ENCODE measurements at places on chromosomes 5 and 9.

- no peak for DNase-seq
Measured at GRCh38 chr5:4348919-4349318, 753.3 kb downstream of the IRX1 start.

- no peak for DNase-seq
Measured at GRCh38 chr9:132842124-132843044, 35.7 kb downstream of the AK8 start.

DNA sequence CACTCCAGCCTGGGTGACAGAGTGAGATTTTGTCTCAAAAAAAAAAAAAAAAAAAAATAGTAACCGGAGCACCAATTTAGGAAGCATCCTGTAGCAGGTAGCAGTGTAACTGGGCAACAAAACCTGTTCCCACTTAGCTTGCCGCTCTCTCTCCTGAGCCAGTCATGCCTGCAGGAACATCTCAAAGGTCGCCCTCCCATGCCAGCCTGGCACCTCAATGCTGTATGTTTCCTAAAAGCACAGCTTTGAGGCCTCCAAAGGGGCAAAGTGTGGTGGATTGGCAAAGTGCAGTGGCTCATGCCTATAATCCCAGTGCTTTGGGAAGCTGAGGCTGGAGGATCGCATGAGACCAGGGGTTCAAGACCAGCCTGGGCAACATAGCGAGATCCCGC is 22.3 kb upstream of the FUBP3 start:
- DNase-seq = no peak

- DNase-seq = no peak
Measured at GRCh38 chr5:57298985-57299491, 125.2 kb downstream of the GPBP1 start.

DNA sequence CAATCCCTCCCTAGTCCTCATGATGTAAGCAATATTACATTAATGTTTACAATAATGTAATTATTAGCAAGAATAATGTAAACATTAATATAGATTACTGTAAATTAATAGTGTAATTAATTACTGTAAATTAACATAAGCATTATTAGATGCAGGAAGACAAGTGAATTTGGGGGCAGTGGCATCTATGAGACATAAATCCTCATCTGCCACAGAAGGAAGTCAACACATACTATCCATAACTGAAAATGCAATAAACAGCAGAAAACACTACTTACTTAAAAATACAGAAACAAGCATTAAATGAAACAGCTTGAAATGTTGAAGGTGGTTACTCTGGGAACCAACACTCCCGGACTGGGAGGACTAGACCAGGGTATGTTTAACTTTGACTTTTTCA is 685 bp upstream of the NIPSNAP3A start:
- no peak for DNase-seq

- peak; percentile 21 for DNase-seq
Measured at GRCh38 chr5:176697934-176698538, 50.8 kb downstream of the TSPAN17 start.

DNA sequence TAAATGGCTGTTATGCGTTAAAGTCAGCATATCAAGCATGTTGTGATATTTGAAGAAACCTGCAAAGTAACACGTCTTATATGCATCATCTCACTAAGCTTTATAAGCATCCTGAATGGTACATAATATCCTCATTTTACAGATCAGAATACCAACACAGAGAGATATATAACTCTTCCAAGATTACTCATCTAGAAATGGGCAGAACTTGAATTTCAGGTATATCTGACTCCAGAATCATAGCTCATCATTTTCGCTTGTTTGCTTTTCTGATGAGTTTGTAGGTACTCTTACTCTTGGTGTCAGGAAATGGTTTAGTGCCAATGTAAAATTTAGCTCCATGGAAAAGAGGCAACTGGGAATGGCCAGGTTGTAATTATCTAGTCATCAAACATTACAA is 232.3 kb upstream of the ANKH start:
- no peak for DNase-seq

DNA sequence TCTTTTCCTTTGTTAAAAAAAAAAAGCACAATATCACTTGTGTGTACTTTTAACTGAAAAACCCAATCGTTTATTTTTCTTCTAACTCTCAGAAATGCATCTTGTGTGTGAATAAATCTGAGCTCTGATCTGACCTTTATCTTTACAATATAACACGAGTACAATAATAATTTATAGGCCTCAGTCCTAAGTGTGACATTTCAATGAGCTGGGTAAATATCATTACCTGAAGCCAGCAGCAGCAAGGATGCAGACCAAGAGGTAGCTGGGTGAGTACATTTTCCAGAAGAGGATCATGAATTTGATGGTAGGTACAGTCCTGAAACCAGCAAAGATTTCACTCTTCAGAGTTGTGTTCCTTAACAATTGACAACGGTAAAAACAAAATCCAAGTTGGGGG is 264.0 kb upstream of the KIF2A start:
- DNase-seq = no peak

DNA sequence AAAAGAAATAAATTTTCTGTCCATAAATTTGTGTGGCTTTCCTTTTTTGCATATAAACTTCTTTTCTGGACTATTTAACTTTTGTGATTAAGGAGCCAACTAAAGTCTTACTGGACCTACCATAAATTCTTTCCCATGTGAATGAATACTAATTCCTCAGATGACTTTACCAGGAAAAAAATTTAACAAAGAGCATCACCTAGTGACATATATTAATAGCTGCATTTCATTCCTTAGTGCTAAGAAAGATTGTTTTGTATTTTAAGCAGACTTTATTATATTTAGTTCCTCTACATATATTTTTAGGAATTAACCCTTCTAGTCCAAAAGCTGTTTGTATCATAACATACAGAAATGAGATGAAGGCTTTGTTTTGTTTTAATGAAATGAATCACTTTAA is 64.4 kb downstream of the C9orf85 start:
- no peak for DNase-seq

- no peak for DNase-seq
Measured at GRCh38 chr5:179817890-179818745, 2.6 kb upstream of the SQSTM1 start.

- peak; percentile 50 for DNase-seq
Measured at GRCh38 chr9:100595391-100596199, 17.7 kb downstream of the CAVIN4 start.

DNA sequence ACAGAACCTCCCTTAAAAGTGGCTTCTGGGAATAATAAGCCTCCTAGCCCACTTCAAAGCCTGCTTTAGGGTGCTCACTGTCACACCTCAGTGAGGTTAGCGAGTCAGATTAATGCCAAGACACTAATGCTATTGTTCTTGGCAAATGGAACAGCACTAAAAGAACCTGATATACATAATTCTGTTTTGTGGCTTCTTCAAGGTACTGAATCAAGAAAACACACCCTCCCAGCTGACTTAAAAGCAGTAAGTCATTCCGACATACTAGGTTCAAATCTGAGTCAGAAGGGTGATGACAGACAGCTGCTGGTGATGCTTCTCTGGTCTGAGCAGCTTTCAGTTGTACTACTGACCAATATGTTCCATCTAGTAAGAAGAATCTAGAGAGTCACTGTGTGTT is 121.6 kb downstream of the OXCT1 start:
- DNase-seq = no peak

DNA sequence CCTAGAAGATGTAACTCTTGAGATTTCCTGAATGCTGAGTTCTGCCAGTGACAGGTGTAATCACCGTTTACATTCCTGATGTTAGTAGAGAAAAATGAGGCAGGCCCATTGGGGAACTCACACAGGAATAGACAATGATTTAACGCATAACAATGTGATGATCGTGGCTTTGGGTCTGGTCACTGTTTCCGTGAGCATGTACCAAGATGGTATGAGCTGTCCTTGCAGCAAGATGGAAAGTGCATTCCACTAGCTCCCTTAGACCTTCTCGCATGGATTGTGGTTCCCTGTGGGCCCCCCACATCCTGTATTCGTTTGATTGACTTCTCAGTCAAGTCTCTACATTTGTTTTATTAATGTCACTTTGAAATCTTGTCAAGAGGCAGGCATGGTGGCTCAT is 124.0 kb upstream of the DAP start:
- no peak for DNase-seq

DNA sequence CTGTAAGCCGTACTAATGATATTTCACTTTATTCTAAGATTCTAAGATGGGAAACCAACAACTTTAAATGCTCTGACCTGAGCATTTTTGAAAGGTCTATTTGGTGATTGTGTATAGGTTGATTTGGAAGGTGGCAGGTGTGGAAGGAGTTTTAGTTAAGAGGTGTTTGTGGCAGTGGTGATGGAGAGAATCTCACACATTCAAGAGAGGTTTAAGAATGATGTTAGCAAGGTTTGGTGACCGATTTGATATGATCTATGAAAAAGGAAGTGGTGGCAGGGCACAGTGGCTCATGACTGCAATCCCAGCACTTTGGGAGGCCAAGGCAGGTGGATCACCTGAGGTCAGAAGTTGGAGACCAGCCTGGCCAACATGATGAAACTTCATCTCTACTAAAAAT is 319.2 kb upstream of the CD180 start:
- DNase-seq = no peak

DNA sequence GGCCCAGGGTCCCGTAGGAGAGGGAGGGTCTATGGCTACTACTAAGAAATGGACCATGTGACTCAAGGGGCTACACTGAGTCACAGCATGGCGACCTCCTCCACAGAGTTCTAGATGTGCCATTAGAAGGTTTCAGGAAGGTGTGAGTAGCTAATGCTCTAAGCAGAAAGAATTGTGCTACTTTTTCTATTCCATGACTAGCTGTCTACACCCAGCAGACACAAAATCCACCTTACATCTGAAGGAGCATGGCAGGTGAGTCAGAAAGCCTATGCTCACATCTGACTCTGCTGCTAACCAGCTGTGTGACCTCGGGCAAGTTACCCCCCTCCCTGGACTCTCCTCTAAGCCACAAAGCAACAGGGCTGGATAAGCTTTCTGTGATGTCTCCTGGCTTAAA is 14.4 kb upstream of the MEIKIN start:
- no peak for DNase-seq

- no peak for DNase-seq
Measured at GRCh38 chr5:111606194-111606593, 93.9 kb upstream of the STARD4 start.

DNA sequence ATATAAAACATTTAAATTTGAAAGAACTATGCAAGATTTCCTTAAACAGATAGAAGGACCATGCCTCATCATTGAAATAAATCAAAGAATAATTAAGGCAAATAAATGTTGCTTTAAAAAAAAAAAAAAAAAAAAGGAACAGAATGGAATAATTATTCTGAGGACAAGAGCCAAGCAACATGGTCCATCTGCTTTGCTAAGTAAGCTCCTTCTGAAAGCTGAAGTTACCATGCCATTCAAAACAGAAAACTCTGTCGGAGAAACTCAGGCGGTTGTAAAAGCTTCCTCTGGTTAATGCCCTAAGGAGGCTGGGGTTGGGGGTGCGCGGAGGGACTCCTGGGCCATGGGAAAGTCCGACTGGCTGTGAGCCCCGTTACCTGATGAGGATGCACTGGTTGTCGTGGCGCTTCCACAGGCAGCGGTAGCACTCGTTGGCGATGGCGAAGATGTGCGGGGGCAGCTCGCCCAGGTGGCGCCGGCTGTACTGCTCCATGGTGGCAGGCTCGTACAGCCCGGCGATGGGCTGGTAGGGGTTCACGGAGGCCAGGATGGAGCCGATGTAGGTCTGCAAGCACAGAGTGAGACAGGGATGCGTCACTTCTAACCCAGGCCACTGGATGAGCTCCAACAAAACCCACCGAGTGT is 141.7 kb downstream of the MYO10 start:
- no peak for DNase-seq

- DNase-seq = no peak
Measured at GRCh38 chr9:128102196-128102595, 25.3 kb downstream of the PTGES2 start.

GRCh38 chr5:170861667-170861916 is 226 bp upstream of the RANBP17 start:
- DNase-seq = no peak

- no peak for DNase-seq
Measured at GRCh38 chr5:178223828-178224335, 8.7 kb downstream of the PHYKPL start.

- no peak for DNase-seq
Measured at GRCh38 chr5:173282916-173283315, 45.3 kb downstream of the STC2 start.

- DNase-seq = no peak
Measured at GRCh38 chr5:73431204-73431851, 17.2 kb downstream of the FOXD1 start.

GRCh38 chr9:125317704-125318103 is 56.1 kb downstream of the GAPVD1 start:
- no peak for DNase-seq

DNA sequence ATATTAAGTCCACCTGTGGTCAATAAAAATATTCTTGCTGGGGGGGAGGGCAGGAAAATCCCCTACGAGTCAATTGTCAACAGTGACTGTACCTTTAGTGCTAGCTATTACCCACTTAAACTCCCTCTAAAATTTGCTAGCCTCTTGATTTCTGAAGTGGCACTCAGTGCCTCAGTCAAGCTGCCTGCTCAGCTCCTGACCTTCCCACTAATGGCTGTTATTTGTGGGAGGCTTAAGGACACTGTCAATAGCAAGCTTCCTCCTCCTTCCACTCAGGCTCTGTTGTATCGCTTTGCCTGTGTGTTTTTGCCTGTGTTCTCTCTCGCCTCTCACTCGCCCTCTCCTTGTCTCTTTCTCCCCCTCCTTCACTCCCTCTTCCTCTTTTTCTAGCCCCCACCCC is 140.8 kb downstream of the BNC2 start:
- peak; percentile 97 for DNase-seq

GRCh38 chr5:179475208-179475751 is 75.1 kb upstream of the RUFY1 start:
- DNase-seq = no peak

GRCh38 chr9:114805670-114806525 is at the start of gene TNFSF15:
TSS of gene TNFSF15 (minus strand) at chr9:114806039. CDS start at chr9:114806012, 27 bp downstream.
- DNase-seq = peak; percentile 32

GRCh38 chr5:112534611-112535255 is 115.7 kb upstream of the EPB41L4A start:
- no peak for DNase-seq

GRCh38 chr9:123250504-123250903 is 17.9 kb downstream of the STRBP start:
- no peak for DNase-seq

DNA sequence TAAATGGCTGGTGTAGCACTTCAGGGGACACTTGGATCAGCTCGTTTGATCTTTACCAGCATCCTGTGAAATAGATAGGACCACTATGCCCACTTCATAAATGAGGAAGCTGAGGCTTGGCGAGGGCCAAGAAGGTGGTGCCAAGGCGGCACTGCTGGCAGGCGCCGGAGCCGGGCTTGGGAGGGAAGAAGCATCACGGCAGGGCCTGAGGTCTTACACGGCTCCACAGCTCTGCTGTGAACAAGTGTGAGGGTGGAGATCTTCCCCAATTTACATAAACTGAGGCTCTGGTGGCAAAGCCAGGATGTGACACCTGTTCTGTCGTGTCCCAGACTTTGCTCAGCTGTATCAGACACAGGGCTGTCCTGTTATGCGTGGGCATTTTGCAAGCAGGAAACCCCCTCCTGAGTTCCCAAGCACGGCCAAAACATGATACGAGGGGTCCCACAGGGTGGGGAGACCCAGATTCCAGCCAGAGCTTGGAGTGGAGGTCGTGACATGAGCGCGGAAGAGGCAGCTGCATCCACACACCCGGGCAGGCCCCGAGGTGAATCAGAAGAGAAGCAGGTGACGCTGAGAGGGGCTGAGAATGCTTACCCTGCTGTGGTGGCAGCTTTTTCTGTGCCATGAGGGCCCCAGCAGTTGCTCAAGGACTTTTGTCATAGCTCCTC is 117.5 kb upstream of the BOD1 start:
- no peak for DNase-seq

- no peak for DNase-seq
Measured at GRCh38 chr5:176441921-176442323, 6.3 kb upstream of the FAF2 start.

- DNase-seq = no peak
Measured at GRCh38 chr9:26744191-26744965, 148.2 kb downstream of the CAAP1 start.

Data from NCI-H1092 (cell line).